Adipocyte (in vitro differentiated cells): ENCODE measurements at places on chromosomes 5 and 9.

DNA sequence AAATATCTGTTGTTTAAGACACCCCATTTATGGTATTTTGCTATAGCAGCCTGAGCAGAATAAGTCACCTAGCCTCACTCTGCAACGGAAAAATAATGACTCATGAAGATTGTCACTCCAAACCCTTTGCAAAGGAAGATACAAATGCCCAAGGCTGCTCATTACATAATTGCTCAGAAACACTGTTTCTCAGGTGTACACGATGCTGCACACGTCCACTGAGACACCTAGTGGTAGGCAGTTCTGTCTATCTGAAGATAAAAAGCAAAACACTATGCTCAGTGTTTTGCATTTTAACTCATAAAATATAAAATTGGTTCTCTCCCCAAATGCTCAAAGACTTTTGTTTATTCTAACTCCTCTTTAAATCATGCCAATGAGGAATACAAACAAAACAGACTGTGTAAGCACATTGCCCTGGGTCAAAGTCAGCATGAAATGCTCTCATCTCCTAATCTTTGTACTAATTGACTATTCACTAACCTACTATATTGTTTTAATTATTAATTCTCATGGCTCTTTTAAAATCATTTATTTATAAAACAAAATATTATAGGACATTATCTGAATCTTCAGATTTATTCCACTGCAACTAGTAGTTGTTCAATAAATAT lies 7.7 kb upstream of the TSLP start:
- no peak for DNase-seq

DNA sequence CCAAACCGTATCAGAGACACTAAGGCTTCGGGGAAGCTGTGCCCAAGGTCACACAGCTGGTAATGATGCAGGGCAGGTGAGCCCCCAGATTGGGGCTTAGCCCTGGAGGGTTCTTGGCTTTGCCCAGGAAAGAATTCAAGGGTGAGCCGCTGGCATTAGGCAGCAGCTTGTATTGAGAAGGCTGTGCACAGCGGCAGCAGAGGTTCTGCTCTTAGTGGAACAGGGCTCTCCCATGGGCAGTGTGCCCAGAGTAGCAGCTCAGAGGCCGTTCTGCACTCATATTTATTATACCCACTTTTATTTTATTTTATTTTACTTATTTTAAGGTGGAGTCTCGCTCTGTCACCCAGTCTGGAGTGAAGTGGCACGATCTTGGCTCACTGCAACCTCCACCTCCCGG lies 85.8 kb upstream of the IER5L start:
- DNase-seq, result no peak

- DNase-seq, result no peak
Observed at GRCh38 chr5:149162401-149163084, 21.2 kb downstream of the ABLIM3 start.

GRCh38 chr5:171606414-171607024 lies 179.1 kb upstream of the SMIM23 start:
- no peak for DNase-seq

DNA sequence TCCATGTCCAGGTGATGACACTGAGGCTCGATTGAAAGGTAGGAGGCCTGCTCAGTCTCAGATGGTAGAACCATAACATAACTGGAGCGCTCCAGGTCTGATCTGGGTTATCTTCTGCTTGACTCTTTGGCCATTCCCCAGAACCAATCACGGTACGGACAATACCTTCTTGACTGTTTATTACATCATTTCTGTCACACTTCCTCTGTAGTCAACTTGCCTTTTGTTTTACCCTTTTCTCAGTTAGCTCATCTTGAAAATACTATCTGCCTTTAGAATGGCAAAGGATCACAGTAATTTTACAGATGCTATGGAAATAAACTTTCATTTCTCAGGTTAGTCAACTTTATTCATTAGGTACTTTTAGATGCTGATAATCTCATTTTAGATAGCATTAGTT lies 22.4 kb downstream of the GLRA1 start:
- DNase-seq, result no peak

DNA sequence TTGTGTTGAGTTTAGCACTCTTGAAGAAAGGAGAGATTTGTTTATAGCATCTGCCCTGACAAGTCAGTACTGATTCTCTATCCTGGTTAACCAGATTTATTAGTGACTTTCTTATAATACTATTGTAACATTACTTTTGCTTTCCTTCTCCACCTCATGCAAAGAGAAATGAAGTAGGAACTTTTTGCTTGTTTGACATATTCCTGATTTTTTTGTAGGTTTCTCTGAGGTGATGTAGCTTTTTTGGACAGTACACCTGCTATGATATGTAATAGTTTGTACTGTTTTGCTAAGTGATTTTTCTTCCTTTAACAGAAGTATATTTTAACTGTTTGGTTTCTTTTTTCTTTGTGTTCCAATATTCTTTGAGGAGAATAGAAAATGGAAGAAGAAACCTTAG lies 117.7 kb downstream of the ZCCHC7 start:
- no peak for DNase-seq

GRCh38 chr5:64666078-64666477 lies 24.2 kb upstream of the SHISAL2B start:
- DNase-seq, result peak; percentile 40

GRCh38 chr5:111511831-111512374 lies 432 bp downstream of the STARD4 start:
- peak; percentile 77 for DNase-seq

GRCh38 chr9:80679916-80680315 lies 1009.4 kb downstream of the TLE1 start:
- DNase-seq, result no peak

GRCh38 chr5:15995341-15996052 lies 184.1 kb downstream of the MARCHF11 start:
- DNase-seq, result peak; percentile 75

- peak; percentile 88 for DNase-seq
Observed at GRCh38 chr9:76161541-76161940, 232.7 kb downstream of the RFK start.

DNA sequence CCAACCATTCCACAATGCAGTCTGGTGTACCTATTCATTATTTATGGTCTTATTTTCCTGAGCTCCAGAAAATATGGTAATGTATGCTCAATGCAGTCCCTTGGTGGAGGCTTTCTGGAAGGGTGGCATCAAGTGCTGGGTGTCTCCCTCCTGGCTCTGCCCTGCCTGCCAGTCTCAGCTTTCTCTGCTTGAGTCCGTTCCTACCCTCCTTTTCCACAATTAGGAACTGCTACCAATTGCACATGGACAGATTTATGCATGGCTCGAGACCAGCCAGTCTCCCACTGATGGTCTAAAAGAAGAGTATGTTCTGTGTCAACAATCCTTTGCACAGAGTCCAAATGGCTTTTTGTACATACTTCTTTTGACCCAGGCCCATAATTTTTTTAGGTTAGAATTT lies 189.8 kb downstream of the TLE1 start:
- no peak for DNase-seq

DNA sequence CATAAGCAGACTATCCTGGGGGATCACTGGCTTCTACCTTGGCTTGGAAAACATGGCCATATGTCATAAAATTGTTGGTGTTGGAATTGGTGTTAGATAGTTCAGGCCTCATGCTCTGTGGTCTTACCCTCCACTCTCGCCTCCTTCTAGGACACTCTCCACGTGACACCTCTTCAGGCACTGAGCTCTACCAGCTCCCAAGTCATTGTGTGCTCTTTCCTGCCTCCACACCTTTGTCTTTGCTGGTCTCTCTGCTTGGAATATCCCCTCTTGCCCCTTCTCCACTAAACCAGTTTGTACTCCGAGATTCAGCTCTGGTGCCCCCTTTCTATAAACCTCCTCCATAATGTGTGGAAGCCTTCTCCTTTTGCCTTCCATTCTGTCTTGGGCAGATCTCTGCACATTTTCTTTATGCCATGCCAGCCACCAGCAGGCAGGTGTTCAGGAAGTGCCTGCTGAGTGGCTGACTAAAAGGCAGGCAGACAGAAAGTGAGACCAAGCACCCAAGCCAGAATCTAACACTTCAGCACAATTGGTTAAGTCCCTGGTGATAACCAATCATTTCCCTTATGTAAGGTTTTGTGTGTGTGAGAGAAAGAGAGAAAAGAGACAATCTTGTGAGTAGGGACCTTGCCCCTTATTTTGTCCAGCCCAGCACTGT lies 37.7 kb downstream of the SAR1B start:
- DNase-seq, result no peak
